ENCODE measurements at places on chromosomes 4 and X. TPM values are rescaled to one million over a fixed set of nuclear protein-coding genes. Genes with fewer than 3 reads are reported as not detected.

The MAGEA6 gene
- not detected for total RNA-seq

DNA sequence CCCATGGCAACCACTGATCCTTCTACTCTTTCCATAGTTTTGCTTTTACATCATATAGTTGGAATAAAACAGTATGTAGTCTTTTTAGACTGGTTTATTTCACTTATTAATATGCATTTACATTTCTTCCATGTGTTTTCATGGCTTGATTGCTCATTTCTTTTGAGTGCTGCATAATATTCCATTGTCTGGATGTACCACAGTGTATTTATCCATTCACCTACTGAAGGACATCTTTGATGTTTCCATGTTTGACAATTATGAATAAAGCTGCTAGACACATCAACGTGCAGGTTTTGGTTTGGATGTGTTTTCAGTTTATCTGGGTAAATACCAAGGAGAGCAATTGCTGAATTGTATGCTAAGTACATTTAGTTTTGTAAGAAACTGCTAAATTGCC is 13.7 kb upstream of the GPRASP1 start:
- no peak for DNase-seq
- H3K27ac ChIP-seq: no peak overlapping the region
- H3K36me3 ChIP-seq: peaks cover 1% of the 10 kb centered on the region
- H3K27me3 ChIP-seq: no peaks in the 10 kb centered on the region
- no peaks in the 10 kb centered on the region for H3K4me1 ChIP-seq

The PABPC5 gene
- 5.6 TPM for total RNA-seq

The VCX3A gene
- not detected for total RNA-seq

DNA sequence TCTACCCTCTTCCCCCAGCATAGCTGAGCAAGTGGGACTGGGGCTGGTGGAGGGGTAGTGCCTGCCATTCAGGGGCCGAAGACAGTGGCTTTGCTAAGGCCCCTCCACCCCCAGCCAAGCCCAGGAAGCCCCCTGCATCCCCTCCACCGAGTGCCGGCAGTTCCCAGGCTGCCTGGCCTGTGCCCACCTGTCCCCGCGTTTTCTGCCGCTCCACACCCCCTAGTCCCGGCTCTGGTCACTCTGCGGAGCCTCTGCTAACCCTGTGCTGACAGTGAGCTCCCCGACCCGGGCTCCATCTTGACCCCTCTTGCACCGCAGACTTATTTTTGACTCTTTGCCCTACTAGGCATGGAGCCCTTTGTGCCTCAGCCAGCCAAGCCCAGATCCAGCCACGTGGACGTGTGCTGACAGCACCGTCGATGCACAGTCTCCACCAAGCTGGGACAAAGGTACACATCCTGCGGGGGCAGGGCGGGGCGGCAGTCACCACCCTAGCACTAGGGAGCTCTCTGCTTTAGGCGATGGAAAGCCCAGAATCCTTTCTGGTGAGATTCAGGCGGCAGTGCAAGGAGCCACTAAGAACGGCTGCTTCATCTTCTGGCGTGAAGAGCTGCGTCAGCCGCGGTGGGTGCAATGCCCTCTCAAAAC is 96.6 kb downstream of the PHKA2 start:
- H3K27ac ChIP-seq: peak overlapping the region; percentile 97
- no peak for DNase-seq
- H3K4me3 ChIP-seq: peak overlapping the region; percentile 64
- H3K36me3 ChIP-seq: no peaks in the 10 kb centered on the region
- no peaks in the 10 kb centered on the region for H3K27me3 ChIP-seq

The AFF1 gene
- 28.5 TPM for total RNA-seq

GRCh38 chr4:36115312-36115711 is 129.0 kb downstream of the ARAP2 start:
- H3K27me3 ChIP-seq: no peaks in the 10 kb centered on the region
- no peak for DNase-seq
- no peak overlapping the region for H3K4me3 ChIP-seq
- no peaks in the 10 kb centered on the region for H3K36me3 ChIP-seq

- no peaks in the 10 kb centered on the region for H3K27me3 ChIP-seq
- no peaks in the 10 kb centered on the region for H3K36me3 ChIP-seq
- no peak overlapping the region for H3K4me3 ChIP-seq
These were observed 733.7 kb upstream of the CT83 start for GRCh38 chrX:117196481-117196880.

DNA sequence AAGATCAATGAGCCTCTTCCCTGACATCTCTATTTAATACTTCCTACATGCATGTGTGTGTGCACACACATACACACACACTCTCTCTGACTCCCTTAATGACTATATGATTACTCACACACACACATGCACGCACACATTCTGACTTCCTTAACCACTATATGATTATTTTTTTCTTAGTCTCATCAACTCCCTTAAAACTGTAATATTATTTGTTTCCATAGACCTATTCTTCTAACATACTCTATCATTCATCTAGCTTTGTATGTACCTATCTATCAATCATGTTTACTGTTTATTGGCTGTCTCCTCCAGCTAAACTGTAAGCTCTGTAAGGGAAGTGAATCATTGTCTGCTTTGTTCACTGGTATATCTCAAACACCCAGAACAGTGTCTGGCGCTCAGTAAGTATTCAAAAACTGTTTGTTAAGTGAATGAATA is 236.6 kb downstream of the RASL11B start:
- no peak overlapping the region for H3K27ac ChIP-seq
- H3K4me3 ChIP-seq: no peak overlapping the region
- H3K4me1 ChIP-seq: peaks cover 32% of the 10 kb centered on the region
- H3K36me3 ChIP-seq: peaks cover 1% of the 10 kb centered on the region

The ARR3 gene
- total RNA-seq: not detected

GRCh38 chr4:150598909-150599308 is 17.0 kb downstream of the MAB21L2 start:
- peaks cover 4% of the 10 kb centered on the region for H3K4me1 ChIP-seq
- no peak overlapping the region for H3K27ac ChIP-seq
- peaks cover 2% of the 10 kb centered on the region for H3K36me3 ChIP-seq
- DNase-seq: no peak

The BMX gene
- not detected for total RNA-seq

- no peak for DNase-seq
- no peak overlapping the region for H3K27ac ChIP-seq
- no peaks in the 10 kb centered on the region for H3K4me1 ChIP-seq
- H3K27me3 ChIP-seq: peaks cover 5% of the 10 kb centered on the region
- no peaks in the 10 kb centered on the region for H3K36me3 ChIP-seq
- no peak overlapping the region for H3K4me3 ChIP-seq
These were observed 131.9 kb upstream of the GPRIN3 start for GRCh38 chr4:89439533-89439932.

DNA sequence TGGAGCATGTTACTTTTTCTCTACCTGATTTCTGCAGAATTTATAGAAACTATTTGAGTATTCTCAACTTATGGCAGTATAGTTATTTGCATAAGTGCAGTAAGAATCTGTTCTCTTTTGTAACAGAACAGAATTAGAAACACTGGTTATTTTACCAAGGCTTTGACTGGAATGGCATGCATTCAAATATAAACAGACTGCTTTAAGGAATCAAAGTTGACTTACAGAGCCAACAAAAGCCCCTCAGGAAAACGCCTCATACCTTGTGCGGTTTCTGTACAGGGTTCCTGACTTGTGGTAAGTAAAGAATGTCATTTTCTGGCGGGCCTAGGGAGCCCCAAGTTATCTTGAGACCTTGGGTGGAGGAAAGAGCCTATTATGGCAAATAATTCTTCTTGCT is 97.1 kb downstream of the GPR143 start:
- H3K27ac ChIP-seq: peak overlapping the region; percentile 55
- no peak for DNase-seq
- H3K27me3 ChIP-seq: no peaks in the 10 kb centered on the region
- H3K4me1 ChIP-seq: peaks cover 58% of the 10 kb centered on the region
- peaks cover 4% of the 10 kb centered on the region for H3K36me3 ChIP-seq

GRCh38 chr4:8410066-8410625 is 30.4 kb downstream of the ACOX3 start:
- H3K36me3 ChIP-seq: peaks cover 38% of the 10 kb centered on the region
- H3K27me3 ChIP-seq: no peaks in the 10 kb centered on the region
- H3K4me1 ChIP-seq: peaks cover 15% of the 10 kb centered on the region
- H3K27ac ChIP-seq: no peak overlapping the region
- no peak for DNase-seq

The SOWAHB gene
- total RNA-seq: 2.6 TPM

- H3K4me3 ChIP-seq: no peak overlapping the region
- no peak for DNase-seq
- H3K27me3 ChIP-seq: peaks cover 19% of the 10 kb centered on the region
- H3K4me1 ChIP-seq: no peaks in the 10 kb centered on the region
- H3K27ac ChIP-seq: no peak overlapping the region
- no peaks in the 10 kb centered on the region for H3K36me3 ChIP-seq
These were observed 290.0 kb upstream of the DIAPH2 start for GRCh38 chrX:96394598-96394997.

DNA sequence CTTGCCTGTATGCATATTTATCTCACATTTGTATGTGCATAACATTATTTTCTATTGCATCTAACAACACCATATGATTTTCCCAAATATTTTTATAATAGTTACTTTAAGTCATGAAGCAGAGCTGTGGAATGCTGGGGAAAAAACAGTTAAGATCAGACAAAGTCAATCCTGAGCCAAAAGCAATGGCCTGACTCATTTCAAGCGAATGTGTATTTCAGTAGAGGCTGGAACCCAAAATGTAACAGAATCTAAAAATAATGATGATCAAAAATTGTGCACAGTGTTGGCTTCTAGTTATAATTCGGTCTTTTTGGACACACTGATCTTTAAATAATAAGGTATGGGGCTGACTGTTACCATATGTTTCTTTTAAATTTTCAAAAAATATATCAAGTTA is 516.2 kb upstream of the ADGRL3 start:
- H3K27ac ChIP-seq: peak overlapping the region; percentile 100
- no peak for DNase-seq
- peaks cover 33% of the 10 kb centered on the region for H3K4me1 ChIP-seq
- no peaks in the 10 kb centered on the region for H3K27me3 ChIP-seq

DNA sequence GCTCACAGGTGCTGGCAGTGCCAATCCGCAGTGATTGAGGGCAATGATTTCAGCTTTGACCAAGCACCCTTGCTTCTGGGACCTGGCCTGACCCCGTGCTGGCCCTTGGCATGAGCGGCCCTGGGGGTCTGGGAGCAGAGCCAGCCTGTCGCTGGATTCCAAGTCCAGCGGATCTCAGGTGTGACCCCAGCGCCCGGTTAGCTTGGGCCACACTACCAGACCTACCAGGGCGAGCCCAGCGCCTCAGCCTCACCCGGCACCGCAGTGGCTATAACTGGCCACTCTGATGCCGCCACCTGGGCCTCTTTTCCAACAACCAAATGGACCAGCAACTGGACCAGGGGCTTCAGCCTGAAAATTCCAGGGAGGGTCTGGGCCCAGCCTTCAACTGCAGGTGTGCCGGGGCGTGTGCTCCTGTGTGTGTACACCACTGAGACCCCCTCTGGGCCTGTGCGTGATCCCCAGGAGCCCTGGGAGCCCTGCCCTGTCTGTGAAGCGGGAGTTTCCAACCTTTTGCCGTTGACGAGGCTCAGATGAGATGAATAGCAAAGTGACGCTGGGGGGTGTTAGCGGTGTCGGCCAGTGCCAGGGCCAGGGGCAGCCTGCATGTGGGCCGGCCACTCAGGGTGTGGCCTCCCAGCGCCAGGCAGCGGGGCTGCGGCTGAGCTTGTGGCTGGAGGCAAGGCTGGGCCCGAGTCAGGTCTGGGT is 658 bp downstream of the SH3TC1 start:
- H3K27me3 ChIP-seq: peaks cover 11% of the 10 kb centered on the region
- H3K4me1 ChIP-seq: peaks cover 24% of the 10 kb centered on the region
- DNase-seq: no peak

- no peak overlapping the region for H3K4me3 ChIP-seq
- no peaks in the 10 kb centered on the region for H3K36me3 ChIP-seq
- DNase-seq: no peak
- H3K4me1 ChIP-seq: peaks cover 16% of the 10 kb centered on the region
- H3K27ac ChIP-seq: no peak overlapping the region
These were observed 416.1 kb upstream of the FTHL17 start for GRCh38 chrX:31487951-31488350.

GRCh38 chr4:80448056-80448455 is 112.5 kb downstream of the CFAP299 start:
- H3K4me1 ChIP-seq: no peaks in the 10 kb centered on the region
- H3K36me3 ChIP-seq: no peaks in the 10 kb centered on the region
- H3K4me3 ChIP-seq: no peak overlapping the region
- H3K27ac ChIP-seq: no peak overlapping the region
- no peaks in the 10 kb centered on the region for H3K27me3 ChIP-seq

GRCh38 chr4:71426381-71427042 is 87.7 kb downstream of the SLC4A4 start:
- DNase-seq: no peak
- H3K27ac ChIP-seq: no peak overlapping the region
- no peak overlapping the region for H3K4me3 ChIP-seq
- peaks cover 4% of the 10 kb centered on the region for H3K27me3 ChIP-seq

The SSX1 gene
- not detected for total RNA-seq

DNA sequence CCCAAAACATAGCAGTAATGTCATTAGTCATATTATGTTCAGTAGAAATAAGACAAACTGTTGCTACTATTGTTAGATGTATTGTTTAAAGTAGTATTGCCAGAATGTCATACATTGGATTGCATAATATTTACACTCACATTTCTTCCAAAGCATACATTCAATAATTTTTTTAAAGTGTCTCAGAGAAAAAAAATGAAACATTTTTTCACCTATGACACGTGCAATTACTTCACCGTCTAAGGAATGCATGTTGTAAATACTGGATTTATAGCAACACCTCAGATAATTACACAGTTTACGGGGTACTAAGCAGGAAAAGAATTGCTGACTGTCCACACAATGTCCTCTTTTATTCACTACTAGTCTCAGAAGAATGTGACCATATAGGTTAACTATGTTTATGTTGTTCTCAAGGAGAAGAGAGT is 162.1 kb downstream of the PCDH18 start:
- peak overlapping the region; percentile 81 for H3K27ac ChIP-seq
- peaks cover 44% of the 10 kb centered on the region for H3K4me1 ChIP-seq
- H3K36me3 ChIP-seq: peaks cover 2% of the 10 kb centered on the region

DNA sequence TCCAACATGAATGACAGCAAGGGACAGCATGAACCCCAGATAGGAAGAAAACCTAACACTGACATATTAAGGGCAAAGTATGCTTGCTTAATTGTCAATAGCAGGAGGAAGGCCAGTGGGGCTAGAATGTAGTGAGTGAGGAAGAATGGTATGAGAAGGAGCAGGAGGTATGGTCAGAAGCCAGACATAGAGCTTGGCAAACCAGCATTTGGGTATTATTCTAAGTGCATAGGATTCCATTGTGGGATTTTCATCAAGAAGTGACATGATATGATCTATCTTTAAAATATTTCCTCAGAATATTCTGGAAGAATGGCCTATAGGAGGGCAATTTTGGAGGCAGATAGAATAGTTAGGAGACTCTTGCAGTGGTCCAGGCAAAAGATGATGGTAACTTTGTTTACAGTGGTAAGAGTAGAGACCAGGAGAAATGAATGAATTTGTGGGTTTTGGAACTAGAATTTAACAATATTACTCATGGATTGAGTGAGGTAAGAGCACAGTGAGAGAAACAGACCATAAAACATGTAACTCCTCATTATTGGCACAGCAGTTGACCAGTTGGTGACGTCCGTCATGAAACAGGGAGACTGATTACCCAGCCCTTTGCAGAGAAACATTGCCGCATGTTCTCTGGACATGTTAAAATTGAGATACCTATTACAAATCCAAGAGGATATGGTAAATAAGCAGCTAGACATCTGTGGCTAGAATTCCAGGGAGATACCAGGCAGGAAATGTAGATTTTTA is 246.5 kb upstream of the HS3ST1 start:
- no peak overlapping the region for H3K4me3 ChIP-seq
- DNase-seq: no peak
- H3K36me3 ChIP-seq: no peaks in the 10 kb centered on the region
- H3K4me1 ChIP-seq: no peaks in the 10 kb centered on the region
- H3K27me3 ChIP-seq: peaks cover 20% of the 10 kb centered on the region

The NCAPG gene
- 6.5 TPM for total RNA-seq

GRCh38 chr4:10088135-10089010 is 28.2 kb downstream of the WDR1 start:
- H3K4me3 ChIP-seq: no peak overlapping the region
- H3K36me3 ChIP-seq: peaks cover 46% of the 10 kb centered on the region
- peak; percentile 50 for DNase-seq
- no peaks in the 10 kb centered on the region for H3K27me3 ChIP-seq
- H3K27ac ChIP-seq: no peak overlapping the region
